Activated CD4-positive, alpha-beta T cell treated with anti-CD3 and anti-CD28 coated beads for 36 hours (primary cell): ENCODE measurements at places on chromosomes 16 and 17. TPM values are rescaled to one million over a fixed set of nuclear protein-coding genes. Genes with fewer than 3 reads are reported as not detected.
A peak's percentile ranks its signal among the peaks of the same experiment; 100 is the strongest.

DNA sequence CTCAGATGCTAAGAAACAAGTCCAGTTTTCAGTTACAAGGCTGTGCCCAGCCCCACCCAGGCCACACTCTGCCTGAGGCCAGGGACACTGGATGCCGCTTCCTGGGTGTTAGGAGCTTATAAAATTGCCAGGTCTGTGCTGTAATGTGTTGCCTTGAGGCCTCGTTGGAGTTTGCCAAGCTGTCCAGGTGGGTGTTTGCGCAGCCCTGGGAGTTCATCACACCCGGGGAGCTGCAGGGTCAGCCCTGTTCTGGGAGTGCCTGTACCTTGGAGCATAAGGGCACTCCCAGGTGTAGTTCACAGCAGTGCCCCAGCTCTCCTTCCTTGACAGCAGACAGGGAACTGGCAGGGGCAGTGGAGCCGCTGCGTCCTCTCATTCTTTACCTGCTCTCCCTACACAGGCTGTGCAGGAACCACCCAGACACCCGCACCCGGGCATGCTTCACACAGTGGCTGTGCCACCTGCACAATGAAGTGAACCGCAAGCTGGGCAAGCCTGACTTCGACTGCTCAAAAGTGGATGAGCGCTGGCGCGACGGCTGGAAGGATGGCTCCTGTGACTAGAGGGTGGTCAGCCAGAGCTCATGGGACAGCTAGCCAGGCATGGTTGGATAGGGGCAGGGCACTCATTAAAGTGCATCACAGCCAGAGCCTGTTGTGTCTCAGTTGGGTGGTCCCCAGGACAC lies 1.6 kb downstream of the GFER start:
- H3K27me3 ChIP-seq: peaks cover 28% of the 10 kb centered on the region
- H3K27ac ChIP-seq: no peak overlapping the region
- peak overlapping the region; percentile 85 for H3K4me3 ChIP-seq
- peaks cover 15% of the 10 kb centered on the region for H3K36me3 ChIP-seq
- peaks cover 18% of the 10 kb centered on the region for H3K4me1 ChIP-seq

The CLDN6 gene
- total RNA-seq: not detected

- no peaks in the 10 kb centered on the region for H3K27me3 ChIP-seq
- no peaks in the 10 kb centered on the region for H3K36me3 ChIP-seq
- DNase-seq: no peak
- no peak overlapping the region for H3K27ac ChIP-seq
- H3K4me3 ChIP-seq: no peak overlapping the region
Observed at GRCh38 chr16:88928405-88929090, 48.5 kb downstream of the CBFA2T3 start.

DNA sequence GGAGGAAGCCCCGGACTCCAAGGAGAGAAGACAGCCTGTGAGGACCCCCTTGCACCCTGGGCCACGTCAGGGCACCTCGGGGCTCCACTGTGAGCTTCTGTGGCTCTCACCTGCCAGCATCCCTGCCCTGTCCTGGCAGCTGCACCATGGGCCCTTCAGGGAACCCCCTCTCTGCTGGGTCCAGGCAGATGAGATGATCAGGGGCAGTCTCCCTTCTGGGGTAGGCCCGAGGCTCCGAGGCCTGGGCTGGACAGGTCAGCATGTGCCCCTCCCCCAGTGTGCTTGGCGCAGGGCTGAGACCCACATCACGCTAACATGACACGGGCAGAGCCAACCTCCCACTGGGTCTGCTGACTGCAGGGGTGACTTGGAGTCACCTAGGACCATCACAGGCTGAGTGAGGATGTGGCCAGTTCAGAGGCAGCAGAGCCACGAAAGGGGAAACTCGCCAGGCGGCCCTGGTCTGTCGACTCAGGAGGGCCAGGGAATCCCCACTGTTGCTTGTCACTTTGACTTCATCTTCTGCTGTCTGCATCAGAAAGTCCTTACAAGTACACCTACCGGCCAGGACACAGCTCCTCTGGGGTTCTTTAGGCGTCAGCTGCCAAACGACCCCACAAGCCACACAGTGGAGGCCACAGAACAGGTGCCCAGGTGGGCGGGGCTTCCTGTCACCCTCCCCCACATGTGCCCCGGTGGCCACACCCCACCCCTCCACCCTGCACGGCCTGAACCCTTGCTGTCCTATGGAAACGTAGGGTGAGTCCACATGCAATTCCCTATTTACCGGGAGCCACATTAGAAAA lies 2.2 kb downstream of the GALNS start:
- peaks cover 7% of the 10 kb centered on the region for H3K36me3 ChIP-seq
- no peak overlapping the region for H3K4me3 ChIP-seq
- H3K27me3 ChIP-seq: no peaks in the 10 kb centered on the region

DNA sequence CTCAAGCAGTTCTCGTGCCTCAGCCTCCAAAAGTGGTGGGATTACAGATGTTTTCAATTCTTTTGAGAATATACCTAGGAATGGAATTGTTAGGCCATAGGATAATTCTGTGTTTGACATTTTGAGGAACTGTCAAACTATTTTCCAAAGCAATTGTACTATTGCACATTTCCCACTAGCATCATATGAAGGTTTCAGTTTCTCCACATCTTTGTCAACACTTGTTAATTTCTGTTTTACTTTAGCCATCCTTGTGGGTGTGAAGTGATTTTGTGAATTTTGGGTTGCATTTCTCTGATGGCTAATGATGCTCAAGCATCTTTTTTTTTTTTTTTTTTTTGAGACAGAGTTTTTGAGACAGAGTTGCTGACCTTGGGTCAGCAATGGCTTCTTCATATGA lies 6.2 kb downstream of the NT5M start:
- H3K4me1 ChIP-seq: peaks cover 18% of the 10 kb centered on the region
- H3K27me3 ChIP-seq: no peaks in the 10 kb centered on the region
